Thoracic aorta endothelial cell (primary cell): ENCODE measurements at places on chromosomes 1 and 21. TPM values are rescaled to one million over a fixed set of nuclear protein-coding genes. Genes with fewer than 3 reads are reported as not detected.

The OR6K2 gene
- total RNA-seq = not detected in 2 replicates

The RASSF5 gene
- 0.40 and 1.5 TPM in 2 replicates for total RNA-seq

The KRTAP12-2 gene
- total RNA-seq = not detected in 2 replicates

The PRRX1 gene
- 4.4 and 11.6 TPM in 2 replicates for total RNA-seq
